ENCODE measurements at places on chromosomes 1 and 21.

DNA sequence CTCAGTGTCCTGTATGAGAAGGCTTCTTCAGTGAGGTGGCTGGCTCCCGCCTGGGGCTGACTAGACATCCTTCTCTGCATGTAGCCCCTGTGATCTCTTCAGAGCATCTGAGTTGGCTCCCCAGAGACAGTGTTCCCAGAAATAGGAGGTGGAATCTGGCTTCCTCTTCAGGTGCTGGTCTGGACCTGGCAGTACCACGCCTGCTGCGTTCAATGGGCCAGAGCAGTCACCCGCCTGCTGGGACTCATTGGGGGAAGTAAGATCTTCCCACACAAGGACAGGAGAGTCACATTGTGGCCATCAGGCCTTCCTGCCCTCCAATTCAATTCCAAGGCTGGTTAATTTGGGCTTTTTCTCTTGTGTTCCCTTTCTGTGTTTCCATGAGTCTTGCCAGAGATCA lies 51.0 kb downstream of the ADARB1 start:
- DNase-seq = no peak

DNA sequence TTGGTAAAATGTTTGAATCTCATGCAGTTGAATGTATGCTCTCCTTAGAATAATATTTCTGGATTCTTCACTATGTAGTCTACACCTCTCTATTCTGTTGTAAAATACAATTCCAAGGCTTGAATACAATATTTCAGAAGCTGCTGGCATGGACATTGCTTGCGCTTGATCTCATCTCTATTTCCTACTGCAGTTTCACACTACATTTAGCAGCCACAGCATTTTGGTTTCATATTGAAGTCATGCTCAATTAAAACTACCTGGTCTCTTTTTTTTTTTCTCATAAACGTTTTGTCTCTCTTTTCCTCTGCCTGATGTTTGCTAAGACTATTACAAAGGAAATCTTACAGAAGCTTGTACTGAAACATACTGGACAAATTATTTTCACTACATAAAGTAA lies 631.0 kb upstream of the TMPRSS15 start:
- no peak for DNase-seq

DNA sequence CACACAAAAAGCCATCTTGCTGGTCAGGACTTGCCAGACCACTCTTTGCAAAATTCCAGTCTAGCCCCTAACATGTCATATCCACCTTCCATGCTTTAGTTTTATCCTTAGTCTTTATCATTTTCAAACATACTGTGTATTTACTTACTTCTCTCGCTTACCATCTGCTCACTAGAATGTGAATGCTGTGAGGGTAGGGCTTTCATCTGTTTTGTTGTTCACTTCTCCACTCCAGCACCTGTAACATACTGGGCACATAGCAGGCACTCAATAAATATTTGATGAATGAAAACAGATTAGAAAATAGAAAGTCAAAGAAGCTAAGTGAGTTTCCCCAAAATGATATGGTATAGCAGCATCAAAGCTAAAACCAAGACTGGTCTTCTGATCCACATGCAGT lies 79.9 kb downstream of the OLFML2B start:
- no peak for DNase-seq

- no peak for DNase-seq
These were observed 62.6 kb downstream of the VPS26C start for GRCh38 chr21:37204580-37204979.

DNA sequence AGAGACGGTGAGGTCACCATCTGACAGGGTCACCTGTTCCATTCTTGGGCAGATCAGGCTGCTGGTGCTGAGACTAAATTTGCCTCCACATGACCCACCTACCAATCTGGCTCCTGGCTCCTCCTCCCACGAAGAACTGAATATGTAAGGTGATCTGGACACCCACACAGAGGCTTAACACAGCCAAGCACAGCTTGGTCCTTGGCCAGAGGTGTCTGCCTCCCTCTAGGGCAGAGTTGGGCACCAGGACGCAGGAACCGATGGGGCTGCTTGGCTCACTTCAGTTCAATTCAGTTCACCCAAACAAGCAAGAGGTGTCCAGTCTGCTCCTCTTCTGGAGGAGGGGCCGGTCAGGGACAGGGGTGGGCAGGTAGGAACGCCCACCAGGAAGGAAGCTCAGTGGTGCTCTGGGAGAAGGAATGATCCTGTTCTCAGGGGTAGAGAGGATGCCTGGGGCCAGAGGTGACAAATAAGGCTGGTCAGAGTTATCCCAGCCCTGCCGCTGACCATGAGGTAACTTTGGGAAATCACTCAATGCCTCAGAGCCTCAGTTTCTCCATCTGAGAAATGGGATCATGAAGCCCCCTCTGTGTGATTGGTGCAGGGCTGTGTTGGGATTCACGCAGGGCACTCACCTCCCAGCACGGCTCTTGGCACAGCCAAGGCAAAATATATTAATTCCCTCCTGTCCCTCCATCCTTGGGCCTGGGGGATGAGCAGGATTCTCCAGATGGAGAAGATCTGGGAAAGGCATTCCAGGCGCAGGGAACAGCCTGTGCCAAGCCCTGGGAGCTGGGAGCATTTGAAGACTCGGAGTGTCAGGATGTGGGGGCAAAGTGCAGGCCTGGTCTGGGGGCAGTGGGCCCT lies 284.5 kb downstream of the PTPRU start:
- DNase-seq = no peak

GRCh38 chr1:86764523-86764922 lies 60.1 kb downstream of the SH3GLB1 start:
- no peak for DNase-seq

GRCh38 chr1:227518876-227519275 lies 44.5 kb upstream of the ZNF678 start:
- DNase-seq = no peak

GRCh38 chr21:38037416-38037815 lies 121.2 kb upstream of the KCNJ6 start:
- no peak for DNase-seq

DNA sequence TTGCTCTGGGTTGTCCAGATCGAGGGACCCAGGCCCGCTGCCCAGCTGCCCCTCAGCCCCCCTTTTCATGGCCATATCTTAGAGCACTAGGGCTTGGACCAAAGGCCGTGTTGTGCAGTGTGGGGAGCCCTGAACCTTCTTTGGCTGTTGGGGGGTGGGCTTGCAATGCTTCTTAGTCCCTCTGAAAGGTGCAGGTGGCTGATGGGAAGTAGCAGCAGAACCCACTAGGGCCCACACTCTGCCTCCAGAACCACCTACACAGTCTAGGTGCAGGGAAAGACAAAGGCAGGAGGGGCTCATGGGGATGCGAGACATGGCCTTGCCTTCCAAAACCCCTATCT lies 2.3 kb upstream of the HPCA start:
- no peak for DNase-seq

DNA sequence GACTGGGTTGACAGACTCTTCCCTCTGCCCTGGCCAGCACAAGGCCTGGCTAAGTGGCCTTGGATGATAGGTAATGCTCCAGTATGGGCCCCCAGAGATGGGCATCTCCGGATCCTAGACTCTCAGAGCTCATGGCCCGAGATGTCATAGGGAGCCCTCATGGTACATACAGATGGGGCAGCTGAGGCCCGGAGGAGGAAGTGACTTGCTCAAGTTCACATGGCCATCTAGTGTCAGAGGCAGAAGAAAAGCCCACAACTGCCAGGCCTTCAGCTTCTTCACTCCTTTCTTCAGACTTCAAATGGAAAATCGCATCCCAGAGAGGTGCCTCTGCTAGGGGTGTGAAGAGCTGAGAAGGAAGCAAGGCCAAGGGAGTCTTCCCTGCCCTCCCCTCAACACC lies 46.8 kb upstream of the SYNC start:
- no peak for DNase-seq

- DNase-seq = peak; percentile 78
These were observed 100.5 kb downstream of the NPHP4 start for GRCh38 chr1:5891736-5892135.

DNA sequence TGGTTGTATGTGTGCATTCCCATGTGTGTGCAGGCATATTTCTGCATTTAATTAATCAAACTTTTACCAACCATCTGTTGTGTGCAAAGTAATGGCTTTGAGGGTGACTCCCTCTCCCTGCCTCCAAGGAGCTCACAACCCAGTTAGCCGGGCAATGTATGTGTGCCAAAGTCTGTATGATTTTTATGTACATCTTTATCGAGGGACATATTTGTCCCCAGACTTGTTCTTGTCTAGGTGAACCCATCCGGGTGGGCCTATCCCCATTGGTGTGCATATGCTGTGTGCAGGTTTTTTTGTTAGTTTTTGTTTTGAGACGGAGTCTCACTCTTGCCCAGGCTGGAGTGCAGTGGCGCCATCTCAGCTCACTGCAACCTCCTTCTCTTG lies 1.8 kb downstream of the SYTL1 start:
- no peak for DNase-seq

GRCh38 chr1:229597877-229598276 lies 28.0 kb downstream of the TAF5L start:
- peak; percentile 22 for DNase-seq

- no peak for DNase-seq
These were observed 4.7 kb downstream of the GPR137B start for GRCh38 chr1:236147068-236147467.

GRCh38 chr1:79193211-79194079 lies 186.9 kb upstream of the ADGRL4 start:
- DNase-seq = peak; percentile 38

- DNase-seq = no peak
These were observed 10.4 kb downstream of the NUAK2 start for GRCh38 chr1:205310976-205311704.

DNA sequence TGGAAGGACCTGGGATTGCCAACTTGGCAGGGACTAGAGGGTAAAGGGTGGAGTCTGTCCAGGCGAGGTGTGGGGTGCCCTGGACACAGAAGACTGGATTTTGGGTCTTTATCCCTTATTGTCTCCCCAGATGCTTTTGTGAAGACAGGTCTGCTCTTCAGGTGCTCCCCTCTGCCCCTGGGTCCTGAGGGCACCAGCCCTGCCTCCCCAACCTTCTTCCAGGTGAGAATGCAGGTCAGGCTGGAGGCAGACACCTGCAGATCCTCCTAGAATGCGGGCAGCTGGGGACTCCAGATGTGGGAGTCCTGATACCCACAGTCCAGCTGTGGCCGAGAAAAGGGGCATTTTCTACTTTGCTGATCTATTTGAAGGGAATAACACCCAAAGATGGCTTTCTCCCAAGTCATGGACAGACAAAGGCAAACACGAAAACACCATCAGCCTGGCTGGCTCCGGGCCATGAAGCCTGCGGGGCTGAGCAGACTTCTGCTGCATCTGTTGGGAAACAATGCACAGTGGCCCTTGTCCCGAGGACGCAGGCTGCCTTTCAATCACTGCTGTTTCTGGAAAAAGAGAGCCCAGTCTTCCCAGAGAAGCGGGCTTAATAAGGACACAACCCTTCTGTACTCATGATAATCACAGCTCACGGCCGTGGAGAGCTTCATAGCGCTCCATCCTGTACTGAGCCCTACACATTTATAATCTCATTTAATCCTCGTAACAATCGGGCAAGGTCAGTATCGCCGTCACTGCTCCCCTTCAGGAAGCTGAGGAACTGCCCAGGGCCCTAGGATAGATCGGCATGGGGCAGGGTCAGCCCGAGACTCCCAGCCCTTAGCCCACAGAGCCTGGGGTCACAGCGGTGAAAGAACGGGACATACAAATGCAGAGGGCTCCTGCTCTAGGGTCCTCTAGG lies 62.0 kb upstream of the ABCG1 start:
- no peak for DNase-seq

- no peak for DNase-seq
These were observed 6.4 kb downstream of the CTPS1 start for GRCh38 chr1:40985875-40986274.

- DNase-seq = no peak
These were observed 80.2 kb upstream of the KLHDC7A start for GRCh38 chr1:18400347-18401102.

DNA sequence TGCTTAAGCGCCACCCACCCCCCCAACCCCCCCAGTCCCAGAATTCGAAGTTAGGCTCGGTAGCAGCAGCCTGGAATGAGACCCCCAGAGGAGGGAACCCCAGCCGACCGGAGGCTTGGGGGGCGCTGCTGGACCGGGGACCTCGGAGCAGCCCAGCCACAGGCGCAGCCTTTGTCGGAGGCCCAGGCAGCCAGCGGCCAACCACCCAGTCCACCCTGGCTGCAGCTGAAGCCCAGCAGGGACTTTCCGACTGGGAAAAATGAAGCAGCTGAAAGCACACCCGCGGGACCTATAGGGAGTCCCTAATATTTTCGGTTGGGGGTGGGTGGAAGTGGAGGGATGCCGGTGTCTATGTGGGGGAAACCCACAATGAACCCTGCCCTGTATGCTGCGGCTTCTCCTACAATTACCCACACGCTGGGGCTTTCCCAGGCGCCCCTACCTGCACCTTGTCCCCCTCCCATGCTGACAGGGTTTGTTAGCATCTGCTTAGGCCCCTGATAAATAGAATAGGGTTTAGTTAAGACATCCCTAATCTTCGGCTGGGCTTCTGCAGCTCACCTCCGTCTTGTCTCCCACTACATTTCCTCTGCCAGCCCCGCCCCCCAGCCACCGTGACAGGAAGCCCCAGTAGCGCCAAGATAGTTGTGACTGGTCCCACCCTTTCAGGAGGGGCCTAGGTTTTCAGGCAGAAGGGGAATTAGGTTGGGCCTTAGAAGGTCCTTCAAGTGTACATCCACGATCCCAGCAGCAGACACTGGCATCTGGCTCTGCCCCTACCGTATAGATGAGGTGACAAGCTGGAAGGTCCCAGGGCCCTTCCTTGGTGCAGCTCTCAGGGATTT lies 838 bp downstream of the CCDC28B start:
- peak; percentile 79 for DNase-seq

DNA sequence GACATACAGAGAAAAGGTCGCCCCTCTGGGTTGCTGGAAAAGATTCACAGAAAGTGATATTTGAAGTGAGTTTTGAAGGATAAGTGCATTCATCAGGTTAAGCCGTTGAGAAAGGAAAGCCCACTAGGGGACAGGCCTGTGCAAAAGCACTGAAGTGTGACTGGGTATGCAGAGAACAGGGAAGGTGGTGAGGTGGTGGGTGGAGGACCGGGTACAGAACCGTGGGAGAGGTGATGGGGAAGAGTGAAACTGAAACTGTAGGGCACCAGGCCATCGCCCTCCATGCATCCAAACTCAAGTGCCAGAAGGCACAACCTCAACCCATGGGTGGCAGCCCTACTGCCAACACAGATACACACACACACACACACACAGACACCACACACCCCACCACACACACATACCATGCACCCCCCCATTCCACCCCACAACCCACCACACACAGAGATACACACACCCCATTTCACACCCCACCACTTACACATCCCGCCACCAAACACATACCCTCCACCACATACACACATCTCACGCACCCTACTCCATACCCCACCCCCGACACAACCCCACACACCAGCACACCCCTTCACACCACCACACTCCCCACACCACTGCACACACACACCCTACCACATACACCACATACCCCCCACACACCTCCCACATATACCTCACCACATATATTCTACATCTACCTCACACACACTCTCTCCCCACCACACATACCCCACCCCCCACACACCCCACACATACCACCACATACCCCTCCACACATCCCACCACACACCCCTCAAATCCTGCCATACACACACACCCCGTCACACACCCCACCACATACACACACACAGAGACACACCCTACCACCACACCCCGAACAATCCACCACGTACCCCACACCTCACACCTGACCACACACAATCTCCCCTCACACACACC lies 59.0 kb downstream of the TSEN15 start:
- DNase-seq = no peak
